Substantia nigra (tissue), 51 donors: ENCODE measurements at places on chromosomes 2 and 18.

DNA sequence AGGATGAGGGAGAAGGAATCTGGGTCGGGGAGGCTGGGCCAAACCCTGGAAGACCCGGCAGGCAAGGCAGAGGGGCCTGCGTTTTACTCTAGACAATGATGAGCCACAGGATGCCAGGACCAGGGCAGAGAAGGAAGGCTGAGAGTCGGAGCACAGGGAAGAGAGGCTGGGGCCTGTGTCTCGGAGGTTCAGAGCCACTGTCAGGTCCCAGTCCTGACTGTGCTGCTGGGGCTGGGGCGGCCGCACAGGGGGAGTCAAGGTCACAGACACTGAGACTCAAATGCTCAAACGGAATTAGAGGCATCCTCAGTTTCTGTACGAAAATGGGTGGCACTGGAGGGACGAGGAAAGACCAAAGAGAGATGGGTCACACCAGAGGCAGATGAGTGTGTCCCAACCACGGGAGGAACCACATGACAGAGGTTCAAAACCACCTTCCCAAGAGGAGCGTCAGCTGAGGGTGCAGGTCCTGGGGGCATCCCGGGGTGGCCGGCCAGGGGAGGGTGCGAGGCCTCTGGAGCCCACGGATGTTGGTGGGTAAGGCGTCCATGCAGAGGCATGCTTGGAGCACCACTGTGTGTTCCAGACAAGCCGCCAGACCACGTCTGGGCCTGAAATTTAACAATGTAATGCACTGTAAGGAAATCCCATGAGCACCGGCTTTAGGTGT lies 14.7 kb downstream of the HDAC4 start:
- no peak for DNase-seq

DNA sequence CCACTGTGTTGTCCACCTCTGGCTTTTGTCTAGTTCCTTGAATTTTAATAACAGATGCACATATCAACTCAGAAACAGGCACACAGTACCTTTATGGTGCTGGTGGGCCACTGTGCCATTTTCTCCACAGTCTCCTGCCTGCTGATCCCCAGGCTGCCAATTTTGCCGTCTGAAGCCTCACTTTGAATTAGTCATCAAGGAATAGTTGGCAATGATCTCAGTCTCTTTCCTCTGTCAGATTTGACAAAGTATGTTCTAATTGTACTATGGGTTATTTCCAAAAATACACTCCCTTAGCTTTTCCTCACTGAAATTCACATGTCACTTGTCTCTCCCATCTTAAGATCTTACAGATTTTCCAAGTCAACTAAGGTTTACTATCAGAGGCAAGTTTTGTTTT lies 140.7 kb downstream of the ZNF516 start:
- DNase-seq = no peak

GRCh38 chr2:182971820-182972547 lies 66.3 kb downstream of the NCKAP1 start:
- DNase-seq = no peak

DNA sequence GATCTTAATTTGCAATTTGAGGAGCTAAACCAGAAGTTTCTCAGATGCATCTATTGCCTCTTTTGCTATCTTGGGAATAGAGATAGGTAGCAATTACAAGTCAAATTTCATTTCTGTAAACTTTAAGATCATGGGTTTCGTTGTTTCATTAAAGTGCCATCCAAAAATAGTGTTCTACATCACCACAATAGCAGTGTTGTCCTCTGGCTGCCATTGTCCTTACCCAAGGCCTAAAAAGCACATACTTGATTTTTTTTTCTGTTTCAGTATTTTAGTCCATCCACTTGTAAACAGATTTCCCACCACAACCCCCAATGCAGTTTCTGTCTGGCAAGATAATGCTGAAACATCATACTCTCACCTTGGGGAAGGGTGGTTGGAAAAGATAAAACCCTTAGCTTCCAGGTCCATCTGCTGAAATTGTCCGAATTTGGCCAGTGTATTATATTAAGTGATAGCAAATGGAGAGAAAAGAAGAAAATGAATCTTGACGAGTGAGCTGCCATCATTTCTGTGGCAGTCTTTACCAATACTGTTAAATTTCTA lies 136.2 kb downstream of the LCLAT1 start:
- DNase-seq = no peak

DNA sequence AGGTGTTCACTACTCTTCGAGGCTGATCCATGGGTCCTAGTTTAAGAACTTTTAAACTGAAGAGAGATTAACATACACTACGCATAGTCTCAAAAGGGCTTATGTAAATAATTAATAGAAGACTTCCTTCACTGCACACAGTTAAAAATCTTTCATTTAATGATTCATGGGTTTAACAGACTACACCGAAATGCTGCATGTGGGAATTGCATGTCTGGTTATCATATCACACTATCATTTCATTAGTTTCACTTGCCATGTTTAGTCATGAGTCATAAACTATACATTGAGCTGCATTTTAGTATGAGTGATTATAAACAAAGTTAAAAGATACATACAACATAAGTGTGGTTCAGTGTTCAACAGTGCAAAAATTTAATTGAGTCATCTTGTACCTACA lies 31.2 kb downstream of the GLS start:
- no peak for DNase-seq

- DNase-seq = no peak
Measured at GRCh38 chr2:38109732-38110181, 33.8 kb upstream of the CYP1B1 start.

DNA sequence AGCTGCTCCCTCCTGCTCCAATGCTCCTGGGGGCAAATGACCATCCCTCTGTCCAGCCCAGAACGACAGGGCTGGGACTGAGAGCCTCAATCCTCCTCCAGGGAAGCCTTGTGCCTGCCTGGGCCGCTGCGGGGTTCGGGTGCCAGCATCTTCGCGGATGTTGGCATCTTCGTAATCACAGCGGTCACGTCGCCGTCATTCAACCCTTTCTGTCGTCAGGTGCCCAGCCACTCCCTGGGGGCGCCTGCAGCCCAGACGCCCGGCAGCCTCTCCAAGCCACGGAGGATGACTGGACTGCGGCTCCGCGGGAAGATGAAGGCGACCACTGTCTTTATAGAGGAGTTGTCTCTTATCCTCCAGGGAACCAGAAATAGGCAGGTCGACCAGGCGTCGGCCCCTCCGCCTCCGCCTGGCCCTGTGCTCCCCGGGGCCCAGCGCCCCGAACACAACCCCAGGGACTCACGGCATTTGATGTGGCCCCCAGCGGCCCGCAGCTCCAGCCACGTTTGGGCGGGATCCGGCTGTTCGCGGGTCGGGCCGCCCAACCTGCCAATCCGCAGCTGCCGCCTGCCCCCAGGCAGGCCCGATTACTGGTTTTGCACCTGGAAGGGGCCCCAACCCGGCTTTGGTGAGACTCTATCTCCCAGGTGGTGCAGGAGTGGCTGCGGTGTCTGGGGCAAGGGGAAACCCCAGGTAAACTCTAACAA lies 113.9 kb downstream of the THNSL2 start:
- DNase-seq = no peak

DNA sequence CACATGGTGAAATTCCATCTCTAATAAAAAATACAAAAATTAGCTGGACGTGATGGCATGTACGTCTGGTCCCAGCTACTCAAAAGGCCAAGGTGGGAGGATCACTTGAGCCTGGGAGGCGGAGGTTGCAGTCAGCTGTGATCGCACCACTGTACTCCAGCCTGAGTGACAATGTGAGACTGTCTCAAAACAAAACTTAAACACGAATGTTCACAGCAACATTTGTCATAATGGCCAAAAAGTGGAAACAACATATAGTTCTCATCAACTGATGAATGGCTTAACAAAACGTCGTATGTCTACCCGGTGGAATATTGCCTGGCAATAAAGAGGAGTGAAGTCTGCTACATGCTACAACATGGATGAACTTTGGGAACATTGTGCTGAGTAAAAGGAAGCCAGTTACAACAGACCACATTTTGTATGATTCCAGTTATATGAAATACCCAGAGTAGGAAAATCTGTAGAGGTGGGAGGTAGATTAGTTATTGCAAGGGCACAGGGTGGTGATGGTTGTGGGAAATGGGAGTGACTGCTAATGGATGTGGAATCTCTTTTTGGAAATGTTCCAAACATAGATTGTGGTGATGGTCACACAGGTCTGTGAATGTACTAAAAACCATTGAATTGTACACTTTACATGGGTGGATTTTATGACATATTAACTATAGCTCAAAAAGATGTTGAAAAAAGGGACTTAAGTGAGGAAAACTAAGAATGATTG lies 478.2 kb downstream of the PTPRM start:
- DNase-seq = no peak
